ENCODE measurements at places on chromosomes 16 and 17. TPM values are rescaled to one million over a fixed set of nuclear protein-coding genes. Genes with fewer than 3 reads are reported as not detected.

The ENPP7 gene
- not detected for total RNA-seq

The KRT27 gene
- not detected for total RNA-seq

The FSCN2 gene
- not detected for total RNA-seq

GRCh38 chr16:8614435-8615029, 7.0 kb upstream of the METTL22 start:
- no peak for DNase-seq

DNA sequence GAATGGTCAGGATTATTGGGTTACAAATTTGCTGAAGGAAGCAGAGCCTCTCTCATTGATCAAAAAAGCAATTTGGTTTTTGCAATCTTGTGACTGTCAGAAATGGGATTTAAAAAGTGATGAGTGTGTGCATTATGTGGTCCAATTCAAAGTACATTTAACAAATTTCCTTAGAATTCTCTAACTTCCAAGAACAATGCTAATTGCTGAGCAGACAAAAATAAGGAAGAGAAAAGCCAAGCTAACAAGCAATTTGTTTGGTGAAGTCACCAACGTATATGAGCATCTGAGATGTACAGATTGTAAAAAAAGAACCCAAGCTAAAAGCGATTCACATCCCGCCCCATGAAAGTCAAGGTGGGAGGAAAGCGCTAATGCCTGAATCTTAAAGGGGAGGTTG, 1643.9 kb downstream of the CDH8 start:
- no peak for DNase-seq

DNA sequence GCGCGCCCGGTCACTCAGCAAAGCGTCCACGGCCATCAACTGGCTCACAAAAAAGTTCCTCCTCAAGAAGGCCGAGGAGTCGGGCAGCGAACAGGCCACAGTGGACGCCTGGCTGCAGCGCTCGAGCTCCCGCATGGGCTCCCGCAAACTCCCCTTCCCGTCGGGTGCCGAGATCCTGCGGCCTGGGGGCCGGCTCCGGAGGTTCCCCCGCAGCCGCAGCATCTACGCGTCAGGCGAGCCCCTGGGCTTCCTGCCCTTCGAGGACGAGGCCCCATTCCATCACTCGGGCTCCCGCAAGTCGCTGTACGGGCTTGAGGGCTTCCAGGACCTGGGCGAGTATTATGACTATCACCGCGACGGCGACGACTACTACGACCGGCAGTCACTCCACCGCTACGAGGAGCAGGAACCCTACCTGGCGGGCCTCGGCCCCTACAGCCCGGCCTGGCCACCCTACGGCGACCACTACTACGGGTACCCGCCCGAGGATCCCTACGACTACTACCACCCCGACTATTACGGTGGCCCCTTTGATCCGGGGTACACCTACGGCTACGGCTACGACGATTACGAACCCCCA, 10.7 kb downstream of the MYO15A start:
- no peak for DNase-seq

The PPL gene
- 0.07 TPM for total RNA-seq

- DNase-seq, result peak; percentile 70
Measured at GRCh38 chr17:58172369-58173071, 5.7 kb downstream of the OR4D2 start.

DNA sequence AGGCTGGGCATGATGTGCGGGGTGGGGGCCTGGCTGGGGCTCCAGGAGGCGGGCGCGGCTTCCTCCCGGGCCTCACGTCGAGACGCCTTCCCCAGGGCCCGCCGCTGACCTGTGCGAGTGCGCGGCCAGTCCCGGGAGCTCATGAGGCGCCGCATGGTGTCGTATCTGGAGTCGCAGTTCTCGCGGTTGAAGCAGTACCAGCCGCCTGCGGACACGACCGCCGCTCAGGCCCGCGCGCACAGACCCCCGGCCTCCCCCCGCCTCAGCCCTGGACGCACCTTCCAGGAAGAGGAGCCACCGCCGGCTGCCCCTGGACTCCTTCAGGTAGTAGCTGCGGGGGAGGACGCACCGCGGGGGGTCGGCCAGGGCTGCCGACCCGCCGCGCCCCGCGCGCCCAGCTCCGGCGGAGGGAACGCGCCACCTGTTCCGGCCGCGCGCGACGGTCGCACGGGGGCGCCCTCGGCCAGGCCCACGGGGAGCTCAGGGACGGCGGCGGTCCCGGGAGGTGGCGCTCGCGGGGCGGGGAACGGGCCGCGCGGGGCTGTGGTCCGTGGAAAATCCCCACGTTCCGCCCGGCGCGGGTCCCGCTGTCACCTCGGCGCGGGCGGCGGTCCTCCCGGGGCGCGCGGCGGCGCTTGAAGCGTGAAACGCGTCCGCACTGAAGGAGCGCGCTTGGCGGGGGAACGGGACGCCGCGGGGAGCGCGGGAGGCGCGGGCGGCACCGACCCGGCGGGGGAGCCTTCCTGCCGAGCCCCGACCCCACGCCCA, 1.4 kb downstream of the NOTUM start:
- peak; percentile 78 for DNase-seq

The SGCA gene
- total RNA-seq, result not detected

DNA sequence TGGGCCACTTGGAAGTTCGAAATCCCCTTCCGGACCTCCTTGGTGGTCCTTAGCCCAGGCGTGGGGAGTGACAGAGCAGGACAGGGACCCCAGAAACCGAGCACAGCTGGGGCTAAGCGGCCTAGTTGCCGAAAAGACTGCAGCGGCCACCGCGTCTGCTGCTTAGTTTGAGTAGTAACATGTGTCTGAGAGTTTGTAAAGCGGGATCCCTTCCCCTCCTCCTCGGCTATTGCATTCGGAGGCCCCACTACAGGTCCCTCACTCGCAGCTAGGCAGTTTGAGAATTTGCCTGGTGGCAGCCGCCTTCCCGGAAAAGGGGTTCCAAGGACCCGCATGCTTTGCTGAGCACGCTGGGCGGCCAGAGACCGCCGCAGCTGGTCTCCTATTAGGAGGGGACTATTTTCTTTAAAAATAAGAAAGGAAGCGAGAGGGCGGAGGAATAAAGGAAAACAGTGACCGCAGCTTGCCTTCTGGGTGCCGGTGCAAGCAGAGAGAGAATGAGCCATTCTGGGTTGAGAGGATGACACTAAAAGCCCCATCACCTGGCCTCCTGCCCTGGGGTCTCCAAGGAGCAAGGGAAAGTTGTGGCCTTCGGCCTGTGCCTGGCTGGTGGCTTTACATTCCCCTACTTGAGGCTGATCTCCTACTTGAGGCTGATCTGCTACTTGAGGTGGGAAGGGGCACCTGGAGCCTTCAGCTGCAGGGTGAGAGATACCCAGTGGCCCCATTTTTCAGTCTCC, 1.1 kb upstream of the HOXB5 start:
- no peak for DNase-seq

DNA sequence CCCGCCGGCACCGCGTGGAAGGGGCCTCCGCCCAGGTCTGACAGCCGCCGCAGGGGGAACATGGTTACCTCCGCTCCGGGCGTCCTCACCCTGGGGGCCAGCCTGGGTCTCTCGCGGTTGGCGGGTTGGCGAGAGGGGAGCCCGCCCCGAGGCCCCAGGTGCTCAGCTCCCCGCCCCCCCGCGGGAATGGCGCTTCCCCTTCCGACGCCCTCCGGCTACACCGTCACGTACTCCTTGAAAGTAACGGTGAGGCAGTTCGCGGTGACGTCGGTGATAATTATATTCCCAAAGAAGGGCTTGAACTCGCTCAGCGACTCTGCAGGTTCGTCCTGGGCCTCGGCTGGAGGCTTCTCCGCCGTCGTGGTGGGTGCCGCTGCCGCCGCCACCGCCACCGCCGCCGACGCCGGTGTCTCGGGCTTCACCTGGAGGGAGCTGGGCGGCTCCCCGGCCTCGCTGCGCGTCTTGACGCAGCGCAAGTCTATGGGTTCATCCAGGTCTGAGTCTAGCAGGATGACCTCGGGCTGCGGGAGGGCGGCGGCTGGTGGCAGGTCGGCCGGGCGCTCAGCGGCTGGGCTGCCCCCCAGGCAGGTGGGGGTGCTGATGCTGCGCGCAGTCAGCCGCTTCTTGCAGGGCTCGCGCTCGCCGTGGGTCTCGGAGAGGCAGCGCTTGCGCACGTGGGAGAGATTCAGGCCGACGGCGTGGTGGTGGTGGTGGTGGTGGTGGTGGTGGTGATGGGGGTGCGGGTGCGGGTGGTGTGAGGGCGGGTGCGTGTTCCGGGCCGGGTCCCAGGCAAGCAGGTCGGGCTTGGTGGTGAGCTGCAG, 5.3 kb downstream of the CBX4 start:
- no peak for DNase-seq

- DNase-seq, result no peak
Measured at GRCh38 chr16:24188021-24188542, 68.1 kb upstream of the CACNG3 start.

DNA sequence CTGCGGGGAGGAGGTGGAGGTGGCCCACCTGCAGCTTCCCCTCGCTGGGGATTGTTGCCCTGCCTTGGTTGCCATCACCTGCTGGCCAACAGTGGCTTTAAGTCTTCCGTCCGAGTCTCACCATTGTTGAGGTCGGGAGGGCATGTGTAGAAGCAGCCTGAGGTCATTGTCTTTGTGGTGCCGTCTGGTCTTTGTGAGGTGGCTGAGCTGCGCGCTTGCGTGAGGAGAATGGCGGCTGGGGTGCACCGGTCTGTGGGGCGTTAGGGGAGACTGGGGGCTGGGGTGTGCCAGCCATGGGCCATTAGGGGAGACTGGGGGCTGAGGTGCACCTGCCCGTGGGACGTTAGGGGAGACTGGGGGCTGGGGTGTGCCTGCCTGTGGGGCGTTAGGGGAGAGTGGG, 36.2 kb downstream of the ZNF750 start:
- DNase-seq, result no peak

- no peak for DNase-seq
Measured at GRCh38 chr16:84323606-84324005, 28.9 kb downstream of the WFDC1 start.

DNA sequence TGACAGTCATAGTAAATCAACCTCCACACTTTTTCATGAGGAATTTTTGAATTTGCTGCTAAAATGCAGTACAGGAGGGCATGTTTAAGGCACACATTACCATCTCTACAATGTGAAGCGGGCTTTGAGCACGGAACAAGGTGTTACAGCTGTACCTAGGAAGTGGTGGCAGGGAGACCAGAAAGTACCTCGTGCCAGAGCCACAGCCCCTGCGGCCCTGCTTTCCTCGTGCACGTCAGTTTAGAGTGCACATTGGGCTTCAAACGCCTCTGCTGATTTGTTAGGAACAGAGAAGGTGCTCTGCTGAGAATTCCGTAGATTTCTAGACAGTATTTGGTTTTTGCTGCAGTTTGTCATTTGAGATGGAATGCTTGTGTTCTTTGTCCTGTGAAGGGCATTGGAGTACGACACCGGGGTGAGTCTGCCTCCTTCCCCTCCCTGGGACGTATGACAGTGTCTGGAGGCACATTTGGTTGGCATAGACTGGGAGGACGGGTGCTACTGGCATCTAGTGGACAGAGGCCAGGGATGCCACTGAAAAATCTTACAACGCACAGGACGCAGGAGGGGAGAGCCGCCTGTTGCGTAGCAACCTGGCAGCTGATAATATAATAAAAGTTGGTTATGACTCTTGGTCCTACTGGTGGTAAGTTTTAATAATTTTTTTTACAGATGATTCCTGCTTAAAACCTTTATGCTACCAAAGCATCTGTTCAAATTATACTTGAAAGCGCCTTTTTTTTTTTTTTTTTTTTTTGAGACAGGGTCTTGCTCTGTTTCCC, 9.1 kb downstream of the FOXK2 start:
- peak; percentile 30 for DNase-seq

- no peak for DNase-seq
Measured at GRCh38 chr16:79434771-79435170, 165.8 kb downstream of the MAF start.

- DNase-seq, result no peak
Measured at GRCh38 chr16:62170642-62171041, 134.4 kb upstream of the CDH8 start.

DNA sequence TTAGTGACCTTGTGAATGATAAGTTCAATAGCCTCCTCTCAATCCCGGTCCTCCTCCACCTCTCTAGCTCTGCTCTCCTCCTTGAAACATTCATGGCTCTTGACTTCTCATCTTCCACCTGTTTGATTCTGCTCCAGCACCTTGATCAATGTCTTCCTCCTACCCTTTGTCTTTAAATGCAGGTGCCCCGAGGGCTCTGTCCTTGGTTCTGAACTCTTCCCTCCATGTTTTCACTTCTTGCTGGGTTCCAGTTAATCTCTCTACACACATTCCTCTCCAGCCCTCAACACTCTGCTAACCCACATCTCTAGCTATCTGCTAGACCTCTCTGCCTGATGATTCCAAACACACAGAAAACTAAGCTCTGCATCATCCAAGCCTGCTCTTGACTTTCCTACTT, 13.4 kb downstream of the CD300E start:
- no peak for DNase-seq

The MYH13 gene
- total RNA-seq, result not detected

The NPIPA2 gene
- 3.6 TPM for total RNA-seq

The PRAC1 gene
- total RNA-seq, result not detected

- DNase-seq, result no peak
Measured at GRCh38 chr16:35636480-35637230, 2177.2 kb downstream of the TP53TG3F start.

DNA sequence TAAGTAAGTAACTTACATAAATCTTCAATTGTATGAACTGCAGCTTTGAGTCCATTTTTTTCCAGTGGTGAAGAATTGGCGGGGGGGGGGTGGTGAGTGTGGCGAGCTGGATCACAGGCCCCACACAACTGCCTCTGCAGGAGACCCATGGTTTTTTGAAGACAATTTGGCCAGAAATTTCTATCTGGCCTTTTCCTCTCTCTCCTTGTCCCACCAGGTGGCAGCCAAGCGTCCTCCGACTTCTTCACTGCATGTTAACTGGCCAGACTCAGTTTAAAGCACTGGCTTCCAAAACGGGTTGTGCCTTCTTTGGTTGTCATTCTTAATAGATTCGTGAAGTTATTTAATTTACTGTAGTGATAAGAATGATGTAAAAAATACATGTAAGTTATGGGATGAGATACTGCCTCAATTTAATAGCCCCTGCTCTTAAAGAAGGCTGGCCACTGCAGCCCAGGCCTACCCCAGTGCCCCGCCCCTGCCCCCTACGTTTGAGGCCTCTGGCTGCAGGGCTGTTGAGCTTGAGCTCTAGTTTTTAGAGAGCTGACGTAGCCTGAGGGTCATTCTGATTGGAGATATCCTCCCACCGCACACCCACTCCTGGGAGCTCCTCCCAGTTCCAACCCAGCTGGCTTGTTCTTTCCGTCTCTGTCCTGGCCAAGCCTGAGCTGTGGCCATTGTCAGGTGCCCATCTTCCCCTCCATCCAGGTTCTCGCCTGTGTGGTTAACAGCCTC, 36.4 kb downstream of the AKAP1 start:
- peak; percentile 33 for DNase-seq

DNA sequence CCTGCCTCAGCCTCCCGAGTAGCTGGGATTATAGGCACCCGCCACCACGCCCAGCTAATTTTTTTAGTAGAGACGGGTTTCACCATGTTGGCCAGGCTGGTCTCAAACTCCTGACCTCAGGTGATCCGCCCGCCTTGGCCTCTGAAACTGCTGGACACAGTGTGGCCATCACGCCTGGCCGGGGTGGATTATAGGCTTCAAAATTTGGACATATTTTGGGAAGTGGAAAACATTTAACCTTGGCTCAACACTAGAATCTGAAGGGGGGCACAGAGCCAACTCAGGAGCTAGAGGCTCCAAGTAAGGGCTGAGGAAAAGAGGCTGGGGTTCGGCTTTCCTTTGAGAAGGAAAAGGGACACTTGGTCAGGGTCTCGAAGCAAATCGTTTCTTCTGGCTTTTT, 2.2 kb upstream of the CDK5R1 start:
- DNase-seq, result no peak
